ENCODE measurements at places on chromosomes 4 and X.
A peak's percentile ranks its signal among the peaks of the same experiment; 100 is the strongest.

GRCh38 chr4:7773401-7774180, 166.1 kb downstream of the AFAP1 start:
- no peak for DNase-seq

DNA sequence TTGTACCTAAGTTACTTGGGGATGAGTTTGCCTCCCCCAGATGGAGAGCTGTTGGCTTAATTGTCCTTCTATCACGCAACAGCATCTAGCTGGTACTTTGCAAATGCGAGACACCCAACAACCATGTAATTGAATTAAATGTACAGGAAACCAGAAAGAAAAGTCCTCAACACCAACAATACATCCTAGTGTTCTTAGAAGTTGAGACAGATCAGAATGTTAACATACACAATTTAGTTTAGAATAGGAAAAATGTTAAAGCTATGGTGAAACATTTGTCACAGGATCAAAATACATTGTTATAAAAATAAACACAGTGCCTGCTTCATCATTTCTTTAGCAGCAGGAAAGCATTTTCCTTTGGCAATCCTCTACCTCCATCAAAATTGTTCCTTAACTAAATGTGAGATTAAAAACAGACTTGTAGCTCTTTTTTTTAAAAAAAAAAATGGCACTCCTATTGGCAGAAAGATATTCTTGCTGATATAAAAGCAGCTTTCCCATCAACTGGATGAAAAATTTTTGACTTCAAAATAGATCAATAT, 163.1 kb upstream of the MID1 start:
- DNase-seq, result no peak

GRCh38 chr4:137370206-137370633, 162.1 kb downstream of the PCDH18 start:
- DNase-seq, result no peak

- DNase-seq, result no peak
These were observed 815.1 kb downstream of the ADGRL3 start for GRCh38 chr4:62015043-62015739.

- peak; percentile 7 for DNase-seq
These were observed 20.5 kb upstream of the WDR44 start for GRCh38 chrX:118325453-118325852.

GRCh38 chr4:5424211-5424610, 284.1 kb downstream of the EVC2 start:
- DNase-seq, result no peak

- DNase-seq, result no peak
These were observed 37.0 kb upstream of the NOCT start for GRCh38 chr4:138978600-138978999.

- no peak for DNase-seq
These were observed 37.7 kb upstream of the RAB33B start for GRCh38 chr4:139416073-139416673.

DNA sequence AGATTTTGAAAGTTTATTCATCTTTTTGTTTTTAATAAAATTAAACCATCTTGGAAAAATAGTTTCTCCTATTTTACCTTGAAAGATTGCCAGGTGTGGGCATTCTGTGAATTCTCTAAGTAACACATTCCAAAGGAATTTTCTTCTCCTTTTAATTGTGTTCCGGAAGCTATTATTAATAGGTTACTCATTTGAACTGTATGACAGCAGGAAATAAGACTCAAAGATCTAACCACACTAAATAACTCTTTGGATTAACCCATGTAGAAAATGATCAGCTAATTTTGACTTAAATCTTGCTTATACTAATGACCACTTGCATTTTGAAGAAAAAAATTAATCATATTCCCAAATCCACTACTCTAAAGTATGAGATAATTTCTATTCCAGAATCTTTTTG, 17.6 kb upstream of the CCNI start:
- DNase-seq, result no peak

GRCh38 chr4:69764311-69764710, 3.9 kb upstream of the SULT1B1 start:
- peak; percentile 18 for DNase-seq

GRCh38 chr4:48095441-48095840, 38.6 kb downstream of the TXK start:
- no peak for DNase-seq

DNA sequence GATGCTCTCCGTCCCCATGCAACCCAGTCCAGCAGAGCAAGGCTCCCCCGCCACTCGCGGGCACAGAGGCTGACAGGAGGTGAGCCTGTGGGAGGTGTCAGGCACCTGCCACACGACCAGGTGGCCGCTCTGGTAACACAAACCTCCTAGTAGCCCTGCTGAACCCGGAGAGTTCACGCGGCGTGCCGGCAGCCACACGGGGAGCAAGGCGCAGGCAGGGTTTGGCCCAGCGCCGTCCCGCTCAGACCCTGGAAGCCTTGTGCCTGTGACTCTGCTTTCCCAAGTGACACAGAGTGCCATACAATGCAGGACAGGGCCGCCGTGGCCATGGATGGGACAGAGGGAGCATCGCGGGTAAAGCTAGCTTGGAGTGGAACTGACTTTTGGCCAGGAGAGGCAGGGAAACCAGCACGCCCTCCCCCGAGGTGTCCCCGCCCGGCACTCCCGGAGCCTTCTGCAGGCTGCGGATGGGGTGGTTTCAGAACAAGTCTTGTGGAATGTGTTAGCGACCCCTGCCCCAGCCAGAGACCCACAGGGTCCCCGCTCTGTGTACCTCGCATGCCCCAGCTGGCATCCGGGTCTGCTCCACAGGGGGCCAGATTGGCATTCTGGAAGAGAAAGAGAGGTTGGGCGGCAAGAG, 44.7 kb upstream of the AFAP1 start:
- DNase-seq, result no peak

- no peak for DNase-seq
These were observed 362.3 kb upstream of the EPHA5 start for GRCh38 chr4:66032571-66032970.

DNA sequence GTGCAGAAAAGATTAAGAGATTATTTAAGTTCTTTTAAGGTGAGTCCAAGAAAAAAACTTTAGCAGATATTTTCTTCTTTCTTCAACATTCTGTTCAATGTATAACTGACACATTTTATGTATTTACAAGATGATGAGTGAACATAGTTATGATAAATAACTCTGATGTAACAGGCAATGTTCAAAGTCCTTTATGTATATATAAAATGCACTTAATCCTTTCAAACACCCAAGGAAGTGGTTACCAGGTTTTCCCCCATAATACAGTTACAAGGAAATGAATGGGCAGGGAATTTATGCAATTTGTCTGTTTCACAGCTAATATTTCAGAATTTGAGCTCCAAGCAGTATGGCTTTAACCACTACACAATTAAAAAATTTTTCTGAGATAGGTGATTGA, 8.2 kb downstream of the CXCL3 start:
- DNase-seq, result no peak

GRCh38 chrX:134963041-134963440, 27.8 kb upstream of the SMIM10 start:
- no peak for DNase-seq

DNA sequence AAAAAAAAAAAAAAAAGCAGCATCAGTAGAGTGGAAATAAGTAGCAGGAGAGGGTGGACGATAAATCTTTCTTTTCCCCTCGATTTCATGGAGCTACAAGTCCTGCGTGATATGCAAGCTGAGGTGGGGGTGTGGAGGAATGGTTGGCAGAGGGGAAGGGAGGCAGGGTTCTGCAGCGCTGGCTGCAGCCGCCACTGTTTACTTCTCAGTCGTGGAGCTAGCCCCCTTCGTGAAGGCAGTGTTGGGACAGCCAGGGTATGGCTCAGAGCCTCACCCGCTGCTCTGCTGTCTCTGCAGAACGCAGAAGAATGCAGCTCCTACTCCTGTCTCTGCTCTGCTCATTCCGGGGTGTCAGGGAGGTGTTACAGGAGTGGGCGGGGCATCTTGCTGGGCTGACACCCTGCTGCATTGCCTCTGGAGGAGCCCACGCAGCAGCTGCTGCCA, 140.6 kb downstream of the GPM6A start:
- DNase-seq, result no peak

DNA sequence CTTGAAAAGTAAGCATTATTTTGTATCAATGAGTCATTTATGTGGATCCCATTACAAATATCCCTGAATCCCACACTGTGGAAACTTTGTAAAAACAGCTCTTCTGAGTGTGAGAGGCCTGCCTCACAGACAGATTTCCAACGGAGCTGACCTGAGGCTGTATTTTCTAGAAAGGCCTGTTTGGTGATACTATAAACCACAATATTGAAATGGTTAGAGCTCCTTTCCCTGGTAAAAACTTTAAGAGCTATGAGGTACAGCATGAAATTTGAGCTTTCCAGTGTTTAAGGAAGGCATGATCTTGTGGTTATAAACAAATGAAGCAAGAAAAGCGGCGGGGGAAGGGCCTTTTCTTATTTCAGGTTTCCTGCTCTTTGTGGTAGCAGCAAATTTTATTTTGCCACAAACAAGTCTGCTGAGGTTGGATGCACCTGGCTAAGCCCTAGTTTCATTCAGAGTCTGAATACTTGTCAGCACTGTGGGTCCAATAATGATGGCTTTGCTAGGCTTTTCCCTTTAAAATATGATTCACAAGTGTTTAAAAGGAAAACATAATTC, 86.8 kb upstream of the ETNPPL start:
- DNase-seq, result no peak

GRCh38 chr4:184413261-184414046, 60.9 kb downstream of the IRF2 start:
- no peak for DNase-seq

GRCh38 chr4:24067367-24068193, 177.7 kb upstream of the PPARGC1A start:
- no peak for DNase-seq
